ENCODE measurements at places on chromosomes 3 and 15. TPM values are rescaled to one million over a fixed set of nuclear protein-coding genes. Genes with fewer than 3 reads are reported as not detected.
A peak's percentile ranks its signal among the peaks of the same experiment; 100 is the strongest.

DNA sequence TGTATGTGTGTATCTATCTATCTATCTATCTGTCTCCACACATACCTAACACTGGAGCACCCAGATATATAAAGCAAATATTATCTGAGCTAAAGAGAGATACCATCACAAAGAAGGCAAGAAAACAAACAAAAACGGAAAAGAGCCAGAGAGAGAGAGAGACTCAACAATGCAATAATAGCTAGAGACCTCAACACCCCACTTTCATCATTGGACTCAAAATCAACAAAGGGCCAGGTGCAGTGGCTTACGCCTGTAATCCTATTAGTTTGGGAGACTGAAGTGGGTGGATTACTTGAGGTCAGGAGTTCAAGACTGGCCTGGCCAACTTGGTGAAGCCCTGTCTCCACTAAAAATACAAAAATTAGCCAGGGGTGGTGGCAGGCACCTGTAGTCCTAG is 23.4 kb downstream of the NCBP2 start:
- no peak for DNase-seq

CCR3 gene
- total RNA-seq: not detected

- DNase-seq: no peak
Observed at GRCh38 chr3:129070086-129070885, 9.7 kb downstream of the GP9 start.

DNA sequence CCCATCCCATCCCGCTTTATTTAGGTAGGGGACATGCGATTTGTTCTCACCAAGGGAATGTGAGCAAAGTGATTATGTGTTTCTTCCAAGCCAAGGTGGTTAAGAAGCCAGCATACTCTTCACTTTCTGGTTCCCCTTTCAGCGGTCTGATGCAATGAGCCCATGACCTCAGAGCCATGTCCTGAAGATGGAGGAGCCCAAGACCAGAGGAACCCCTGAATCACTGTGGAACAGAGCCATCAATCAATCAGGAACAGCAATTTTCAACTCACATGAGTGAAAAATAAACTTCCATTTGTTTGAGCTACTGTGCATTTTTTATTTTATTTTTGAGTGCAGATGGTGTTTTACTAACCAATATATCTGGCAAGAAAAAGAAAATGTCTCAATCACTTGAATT is 10.8 kb downstream of the THRB start:
- DNase-seq: no peak

DNA sequence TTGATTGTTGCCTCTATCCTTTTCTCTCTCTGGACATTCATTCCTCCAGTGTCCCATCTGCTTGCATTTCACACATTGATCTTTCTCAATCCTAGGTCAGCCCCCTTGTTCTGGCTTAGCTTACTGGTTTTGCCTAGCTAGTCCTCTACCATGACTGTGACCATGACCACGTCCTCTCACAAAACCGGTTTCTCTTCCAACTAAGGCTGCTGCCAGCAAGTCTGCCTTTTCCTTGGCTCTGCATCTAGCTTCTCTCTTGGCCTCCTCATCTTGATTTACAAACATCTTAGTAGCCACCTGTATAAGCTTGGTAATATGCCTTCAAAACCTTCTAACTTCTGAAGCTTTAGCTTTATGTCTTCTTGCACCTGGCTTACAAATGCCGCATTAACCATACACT is 167.2 kb downstream of the STXBP5L start:
- no peak for DNase-seq

KNSTRN gene
- total RNA-seq: 9.3 TPM

- DNase-seq: no peak
Observed at GRCh38 chr3:76310089-76310488, 524.7 kb upstream of the ZNF717 start.

TIPARP gene
- 7.2 TPM for total RNA-seq

- DNase-seq: peak; percentile 28
Observed at GRCh38 chr15:76904461-76905012, 603 bp downstream of the SCAPER start.

LEKR1 gene
- not detected for total RNA-seq

- no peak for DNase-seq
Observed at GRCh38 chr15:39908186-39908585, 11.9 kb downstream of the GPR176 start.

- DNase-seq: no peak
Observed at GRCh38 chr15:33089878-33090757, 104.4 kb downstream of the FMN1 start.

GRCh38 chr15:67094001-67094826 is 28.8 kb downstream of the SMAD3 start:
- DNase-seq: no peak

DNA sequence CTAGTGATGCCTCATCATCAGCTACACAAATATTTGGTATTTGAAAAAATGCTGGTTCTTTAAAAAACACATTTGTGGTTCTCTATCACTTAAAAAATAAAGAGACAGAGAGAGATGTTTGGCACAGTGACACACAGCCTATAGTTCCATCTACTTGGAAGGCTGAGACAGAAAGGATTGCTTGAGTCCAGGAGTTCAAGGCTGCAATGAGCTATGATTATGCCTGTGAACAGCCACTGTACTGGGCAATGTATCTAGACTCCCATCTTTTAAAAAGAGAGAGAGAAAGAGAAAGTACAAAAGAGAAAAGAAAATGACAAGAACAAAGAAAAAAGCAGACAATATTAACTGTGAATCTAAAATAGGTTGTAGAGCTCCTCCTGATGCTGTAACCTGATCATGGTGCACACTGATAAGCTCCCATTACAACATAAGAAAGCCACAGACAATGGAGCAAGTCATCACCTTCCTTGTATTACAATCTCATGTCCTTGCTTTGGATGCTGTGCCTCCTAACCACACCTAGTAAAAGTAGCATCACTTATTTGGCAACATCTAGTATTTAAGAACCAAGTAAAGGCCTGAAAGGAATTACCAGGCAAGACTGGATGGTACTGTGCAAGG is 31.7 kb upstream of the MAP4 start:
- DNase-seq: no peak

GRCh38 chr3:140906785-140907184 is 34.9 kb upstream of the SLC25A36 start:
- no peak for DNase-seq

EIF4A2 gene
- 257 TPM for total RNA-seq

SEC22C gene
- total RNA-seq: 32.7 TPM

ADAMTS9 gene
- 59.7 TPM for total RNA-seq
